CD4-positive, alpha-beta T cell treated with Interleukin-17A for 1 hour (primary cell): ENCODE measurements at places on chromosomes 11 and 22.

DNA sequence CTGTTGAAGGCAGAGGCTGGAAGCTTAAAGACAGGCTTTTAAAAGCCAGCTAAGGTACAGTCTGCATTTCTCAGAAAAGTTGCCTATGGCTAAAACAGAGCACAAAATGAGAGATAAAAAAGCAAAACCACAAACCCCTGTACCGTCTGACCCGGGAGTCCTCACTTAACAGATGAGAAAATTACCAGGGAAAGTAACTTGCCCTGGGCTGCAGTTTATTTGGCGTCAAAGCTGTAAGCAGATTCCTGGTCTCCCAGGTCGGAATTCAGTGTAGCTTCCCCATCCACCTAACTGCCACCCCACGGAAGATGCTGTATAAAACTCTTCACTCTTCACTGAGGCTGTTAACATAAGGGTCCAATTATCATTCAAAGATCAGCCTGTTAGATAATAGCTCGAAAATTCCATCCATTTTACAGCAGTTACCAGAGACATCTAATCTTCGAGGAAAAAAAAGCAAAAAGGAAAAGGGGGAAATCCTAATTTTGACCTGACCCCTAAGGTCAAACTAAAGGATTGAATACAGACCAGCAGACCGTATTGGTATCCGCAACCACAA is 1.5 kb downstream of the TCF20 start:
- DNase-seq, result no peak

DNA sequence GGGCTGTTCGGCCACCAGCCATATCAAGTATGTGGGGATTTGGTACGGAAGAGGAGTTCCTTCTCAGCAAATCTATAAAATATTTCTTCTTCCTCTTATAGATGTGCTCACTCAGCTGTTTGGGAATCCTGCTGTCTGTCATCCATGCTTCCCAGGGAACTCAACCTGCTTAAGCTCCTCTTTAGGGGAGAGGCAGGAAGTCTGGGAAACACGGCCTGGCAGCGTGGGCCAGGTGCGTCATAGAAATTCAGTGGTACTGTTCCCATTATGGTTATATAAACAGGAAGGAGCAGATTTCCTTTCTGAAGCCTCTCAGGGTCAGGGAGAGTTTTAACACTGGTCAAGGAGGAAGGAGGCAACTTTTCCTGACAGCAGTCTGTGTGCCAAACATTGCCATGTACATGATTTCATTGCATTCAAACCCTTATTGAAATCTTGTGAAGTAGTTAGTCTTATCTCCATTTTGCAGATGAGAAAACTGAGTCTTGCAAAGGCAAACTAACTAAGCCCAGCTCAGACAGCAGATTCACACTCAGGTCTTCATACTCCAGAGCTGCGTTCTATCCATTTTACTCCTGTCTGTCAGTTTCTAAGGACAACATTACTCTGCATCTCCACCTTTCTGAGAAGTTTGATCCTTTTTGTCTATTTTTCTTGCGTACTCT is 35.4 kb upstream of the AMOTL1 start:
- no peak for DNase-seq

DNA sequence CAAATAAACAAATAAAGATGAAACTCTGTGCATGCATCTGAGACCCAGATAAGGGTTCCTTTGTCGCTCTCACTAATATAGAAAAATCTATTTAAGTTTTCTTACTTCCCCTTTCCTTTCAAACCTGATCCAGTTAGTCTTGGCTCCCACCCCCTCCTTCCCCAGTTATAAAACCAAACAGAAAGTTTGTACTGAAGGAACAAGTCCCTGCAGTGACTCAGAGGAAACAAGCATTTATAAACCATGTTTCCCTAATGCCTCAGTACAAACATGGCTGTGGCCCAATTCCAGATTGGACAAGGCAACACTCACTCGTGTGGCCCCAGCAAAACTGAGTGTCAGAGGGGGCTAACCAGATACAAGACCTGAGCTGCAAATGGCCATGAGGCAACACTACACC is 65.5 kb upstream of the ARHGAP20 start:
- DNase-seq, result peak; percentile 5

GRCh38 chr11:70002433-70002832 is 75.7 kb upstream of the ANO1 start:
- DNase-seq, result no peak

DNA sequence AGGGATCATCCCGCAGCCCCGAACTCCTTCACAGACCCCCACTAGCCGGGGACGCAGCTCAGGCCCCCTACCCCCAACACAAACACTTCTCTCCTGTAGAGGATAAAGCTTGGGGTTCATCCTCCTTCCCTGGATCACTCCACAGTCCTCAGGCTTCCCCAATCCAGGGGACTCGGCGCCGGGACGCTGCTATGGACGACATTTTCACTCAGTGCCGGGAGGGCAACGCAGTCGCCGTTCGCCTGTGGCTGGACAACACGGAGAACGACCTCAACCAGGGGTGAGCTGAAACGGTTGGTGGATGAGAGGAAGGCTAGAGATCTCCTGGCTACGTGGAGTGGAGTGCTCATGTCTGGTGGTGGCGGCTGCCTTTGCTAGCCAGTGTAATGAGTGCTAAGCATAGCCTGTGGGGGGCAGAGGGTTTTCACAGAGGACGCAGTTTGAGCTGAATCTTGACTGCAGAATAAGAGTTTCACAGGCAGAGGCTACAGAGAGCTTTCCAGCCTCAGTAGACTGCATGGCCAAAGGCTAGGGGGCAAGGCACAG is 580 bp downstream of the ILK start:
- peak; percentile 74 for DNase-seq

- DNase-seq, result no peak
Measured at GRCh38 chr11:23684701-23685100, 812.2 kb upstream of the LUZP2 start.

GRCh38 chr11:952406-953385 is 27.0 kb downstream of the AP2A2 start:
- DNase-seq, result no peak

DNA sequence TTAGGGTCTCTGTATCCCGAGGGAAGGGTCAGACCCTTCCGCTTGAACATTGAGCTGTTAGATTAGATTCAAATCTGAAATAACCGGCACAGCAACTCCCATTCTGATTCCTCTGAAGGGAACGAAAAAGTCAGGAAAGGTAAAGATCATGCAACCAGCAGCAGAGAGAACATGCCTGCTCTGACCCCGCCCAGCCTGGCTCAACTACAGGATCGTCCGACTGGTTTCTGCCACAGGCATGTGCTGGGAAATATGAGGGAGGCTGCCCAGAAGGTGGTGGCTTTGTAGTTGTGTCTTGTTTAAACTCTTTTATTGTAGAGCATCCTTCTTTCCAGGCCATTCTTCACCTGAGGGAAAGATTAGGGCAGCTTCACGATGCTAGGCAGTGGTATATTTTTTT is 5.0 kb upstream of the MTNR1B start:
- no peak for DNase-seq

GRCh38 chr11:64382586-64382985 is 23.6 kb downstream of the RPS6KA4 start:
- no peak for DNase-seq

DNA sequence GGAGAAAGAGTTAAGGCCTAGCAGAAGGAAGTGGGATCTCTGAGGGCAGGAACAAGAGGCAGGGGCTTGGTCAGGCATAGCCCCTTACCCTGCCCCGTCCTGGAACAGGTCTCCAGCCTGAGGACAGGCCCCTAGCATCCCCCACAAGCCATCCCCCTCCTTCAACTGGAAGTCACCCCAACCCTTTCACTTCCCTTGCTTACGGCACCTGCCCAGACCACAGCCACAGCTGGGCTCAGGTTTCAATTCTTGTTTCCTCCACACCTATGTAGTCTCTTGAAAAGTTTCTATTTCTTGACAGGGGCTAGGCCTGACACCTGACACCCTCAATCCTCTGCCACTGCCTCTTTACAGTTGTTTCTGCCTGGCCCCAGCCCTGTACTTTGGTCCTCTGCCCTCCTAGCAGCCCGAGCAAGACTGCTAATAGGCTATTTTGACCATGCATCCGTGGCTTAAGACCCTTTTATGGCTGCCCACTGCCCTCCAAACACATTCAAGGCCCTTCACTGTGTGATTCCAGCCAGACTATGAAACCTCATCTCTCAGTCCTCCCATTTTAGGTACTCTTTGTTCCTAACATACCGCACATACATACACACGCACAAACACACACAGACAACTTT is 10.9 kb upstream of the FCHSD2 start:
- DNase-seq, result peak; percentile 53

- peak; percentile 71 for DNase-seq
Measured at GRCh38 chr11:128848815-128849455, 18.2 kb downstream of the KCNJ1 start.

DNA sequence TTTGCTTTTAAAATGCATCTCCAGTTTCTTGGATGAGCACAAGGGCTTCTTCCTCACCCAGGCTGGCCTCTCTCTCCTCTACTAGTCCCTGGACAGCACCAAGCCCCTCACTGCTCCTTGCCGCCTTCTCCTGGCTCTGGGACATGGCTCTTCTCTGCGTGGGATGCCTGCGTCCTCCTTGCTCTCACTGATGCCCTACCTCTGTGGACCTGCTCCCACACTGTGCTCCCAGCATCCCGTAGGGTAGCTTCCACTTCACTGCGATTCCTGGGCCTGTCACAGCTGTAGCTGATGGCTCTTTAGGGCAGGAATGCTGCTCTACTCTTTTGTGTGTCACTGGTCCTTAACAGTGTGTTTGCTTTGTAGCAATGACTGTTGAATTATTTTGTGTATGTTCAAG is 136.3 kb downstream of the SNX19 start:
- DNase-seq, result no peak

DNA sequence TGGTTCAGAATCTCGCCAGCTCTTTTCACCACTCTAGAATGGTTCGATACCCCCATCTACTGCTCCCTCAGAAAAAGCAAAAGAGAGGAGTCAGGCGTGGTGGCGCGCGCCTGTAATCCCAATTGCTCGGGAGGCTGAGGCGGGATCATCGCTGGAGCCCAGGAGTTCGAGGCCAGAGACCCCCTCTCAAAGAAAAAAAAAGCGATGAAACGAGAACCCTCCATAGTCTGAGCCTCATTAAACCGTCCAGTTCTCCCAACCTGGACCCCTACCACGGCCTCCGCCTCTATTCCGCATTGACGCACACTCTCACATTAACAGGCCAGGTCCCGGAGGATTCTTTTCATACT is 439 bp downstream of the SPA17 start:
- no peak for DNase-seq

DNA sequence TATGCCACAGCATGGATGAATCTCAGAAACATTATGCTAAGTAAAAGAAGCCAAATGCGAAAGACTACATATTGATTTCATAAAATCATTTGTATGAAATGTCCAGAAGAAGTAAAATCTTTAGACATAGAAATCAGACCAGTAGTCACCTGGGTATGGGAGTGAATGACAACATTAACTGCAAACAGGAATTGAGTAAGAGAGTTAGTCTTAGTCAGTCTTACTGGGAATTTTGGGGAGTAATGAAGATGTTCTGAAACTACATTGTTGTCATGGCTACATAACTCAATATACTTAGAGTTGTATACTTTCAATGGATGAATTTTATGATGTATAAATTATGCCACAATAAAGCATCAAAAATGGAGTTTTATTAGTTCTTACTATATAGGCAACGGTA is 107.8 kb upstream of the CHORDC1 start:
- no peak for DNase-seq

GRCh38 chr11:79594834-79595233 is 154.0 kb upstream of the TENM4 start:
- no peak for DNase-seq
